CD4-positive, CD25-positive, alpha-beta regulatory T cell (primary cell): ENCODE measurements at places on chromosomes 11 and 22.

DNA sequence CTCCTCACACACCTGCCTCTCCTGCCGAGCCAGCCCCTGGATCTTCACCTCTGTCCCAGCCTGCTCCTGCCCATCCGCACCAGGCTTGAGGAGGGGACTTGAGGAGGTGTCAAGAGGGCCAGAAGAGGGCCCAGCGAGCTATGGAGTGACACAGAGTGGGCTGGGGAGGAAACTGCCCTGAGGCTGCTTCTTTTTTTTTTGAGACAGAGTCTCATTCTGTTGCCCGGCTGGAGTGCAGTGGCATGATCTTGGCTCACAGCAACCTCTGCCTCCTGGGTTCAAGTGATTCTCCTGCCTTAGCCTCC lies 21.9 kb upstream of the CDON start:
- DNase-seq = no peak

- DNase-seq = no peak
Measured at GRCh38 chr11:111833524-111833923, 37.9 kb downstream of the ALG9 start.

DNA sequence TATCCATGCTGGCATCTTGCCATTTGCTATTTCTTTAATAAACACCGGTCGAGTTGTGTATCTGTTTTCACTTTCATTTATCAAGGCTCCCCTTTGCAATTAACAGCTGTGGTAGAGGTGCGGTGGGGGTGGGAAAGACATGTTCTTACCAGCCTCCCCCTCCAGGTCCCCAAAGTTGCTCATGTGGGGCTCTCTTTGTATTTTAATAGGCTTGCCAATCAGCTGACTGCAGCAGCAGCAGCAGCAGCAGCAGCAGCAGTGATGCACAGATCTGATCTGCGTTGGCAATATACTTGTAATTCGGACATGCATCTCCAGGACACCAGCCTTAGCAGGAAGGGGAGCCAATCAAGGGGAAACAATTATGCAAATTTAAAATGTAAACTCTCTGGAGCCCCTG lies 40.3 kb upstream of the E2F8 start:
- DNase-seq = no peak

DNA sequence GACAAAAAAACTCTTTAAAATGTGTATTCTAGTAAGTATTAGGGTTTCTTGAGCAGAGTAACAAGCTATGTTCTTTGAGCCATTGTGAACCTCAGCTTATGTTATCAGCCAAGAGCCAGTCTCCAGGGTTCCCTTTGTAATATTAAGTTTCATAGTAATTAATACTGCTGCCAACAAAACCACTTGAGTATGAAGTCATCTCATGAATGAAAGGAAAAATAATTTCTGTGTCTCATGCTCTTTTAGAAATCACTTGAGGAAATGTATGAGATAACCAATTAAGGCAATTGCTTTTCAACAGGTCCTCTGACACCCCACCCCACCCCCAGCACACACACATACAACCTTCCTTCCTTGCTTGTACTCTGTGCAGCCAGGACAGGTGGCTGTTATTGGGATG lies 59.9 kb downstream of the BBOX1 start:
- no peak for DNase-seq

DNA sequence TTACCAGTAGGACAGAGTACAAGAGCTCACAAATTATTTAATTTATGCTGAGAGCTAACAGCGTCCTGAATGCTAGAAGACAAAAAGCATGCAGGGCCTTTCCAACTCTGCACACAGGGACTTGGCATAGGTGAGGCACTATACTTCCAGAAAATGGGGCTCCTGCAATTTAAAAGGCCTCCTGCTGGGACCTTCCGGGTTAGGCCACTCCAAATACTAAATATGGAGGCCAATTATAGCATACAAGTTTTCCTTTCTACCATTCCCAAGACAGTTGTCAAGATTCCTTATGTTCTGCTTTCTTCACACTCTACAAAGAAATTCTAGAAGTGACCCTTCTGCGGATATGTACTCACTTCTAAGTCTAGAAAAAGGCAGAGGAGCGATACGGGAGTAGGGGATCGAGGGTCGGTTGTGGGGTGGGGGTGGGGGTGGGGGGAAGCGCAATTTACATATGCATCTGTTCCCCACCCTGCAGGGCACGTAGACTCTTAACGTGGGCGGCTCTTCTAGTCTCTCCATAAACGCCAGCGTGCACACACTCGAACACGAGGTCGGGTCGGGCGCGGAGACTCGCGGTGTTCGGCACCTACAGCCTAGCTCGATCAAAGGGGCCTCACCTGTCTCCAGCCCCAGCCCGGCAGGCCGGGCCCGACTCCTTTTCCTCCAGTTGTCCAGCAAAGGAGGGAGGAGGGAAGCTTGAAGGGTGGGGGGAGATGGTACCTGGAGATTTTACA lies 728 bp downstream of the DCUN1D5 start:
- DNase-seq = no peak

DNA sequence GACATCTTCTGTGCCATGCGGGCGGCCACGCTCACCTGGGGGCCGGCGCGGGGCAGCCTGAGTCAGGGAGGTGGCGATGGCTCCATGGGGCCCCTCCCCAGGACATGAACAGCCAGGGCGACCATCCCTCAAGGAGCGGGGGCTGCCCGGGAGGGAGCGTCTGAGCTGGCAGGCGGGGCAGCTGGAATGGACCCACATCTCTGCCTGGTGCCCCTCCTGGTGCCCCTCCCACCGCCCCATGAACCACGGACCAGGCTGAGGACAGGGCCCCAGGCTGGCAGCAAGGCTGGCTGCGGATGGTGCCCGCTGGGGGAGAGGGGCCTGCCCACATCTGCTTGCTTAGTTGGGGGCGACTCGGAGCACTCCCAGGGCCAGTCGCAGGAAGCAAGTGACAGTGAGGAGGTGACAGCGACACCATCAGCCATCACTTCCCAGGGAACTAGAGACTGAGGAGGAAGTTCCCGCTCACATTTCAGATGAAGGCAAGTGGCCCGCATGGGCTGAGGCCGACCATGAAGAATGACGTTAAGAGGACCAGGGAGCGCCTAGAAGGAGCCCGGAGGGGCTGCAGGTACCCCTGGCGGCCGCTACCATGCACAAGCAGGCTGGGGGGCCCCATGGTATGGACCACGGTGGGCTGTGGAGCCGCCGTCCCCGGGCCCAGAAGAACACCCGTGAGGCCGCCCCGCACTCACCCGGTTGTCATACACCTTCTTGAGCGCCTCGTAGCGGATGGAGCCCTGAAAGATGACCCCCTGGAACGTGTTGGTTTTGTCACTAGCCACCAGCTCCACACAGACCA lies 37.3 kb downstream of the KIAA0930 start:
- no peak for DNase-seq

DNA sequence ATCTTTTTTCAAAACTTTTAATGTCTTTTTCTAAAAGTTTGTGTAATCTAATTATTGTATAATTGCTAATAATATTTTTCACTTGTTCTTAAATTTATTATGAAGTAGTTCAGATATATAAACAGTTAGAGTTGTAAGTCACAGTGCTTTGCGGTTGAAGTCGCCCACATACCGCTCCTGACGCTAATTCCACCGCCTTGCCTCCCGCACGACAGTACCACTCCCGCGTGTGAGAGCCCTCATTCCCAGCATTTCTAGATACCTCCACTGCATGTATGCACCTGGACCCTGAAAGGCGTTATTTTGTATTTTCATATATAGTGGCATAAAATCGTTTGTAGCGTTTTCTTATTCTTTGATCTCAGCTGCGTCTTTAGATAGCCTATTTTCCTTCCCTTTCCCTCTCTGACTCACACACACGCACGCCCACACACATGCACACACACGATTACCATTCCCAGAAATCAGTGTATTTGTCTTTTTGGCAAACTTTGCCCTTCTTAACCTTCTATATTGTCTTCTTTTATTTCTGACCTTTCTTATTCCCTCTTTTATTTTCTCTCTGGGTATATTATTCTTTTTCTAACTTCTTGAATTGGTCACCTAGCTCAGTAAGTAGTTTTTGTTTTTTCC lies 56.4 kb upstream of the PITPNB start:
- no peak for DNase-seq

GRCh38 chr11:133841279-133842043 lies 3.9 kb downstream of the SPATA19 start:
- DNase-seq = no peak

DNA sequence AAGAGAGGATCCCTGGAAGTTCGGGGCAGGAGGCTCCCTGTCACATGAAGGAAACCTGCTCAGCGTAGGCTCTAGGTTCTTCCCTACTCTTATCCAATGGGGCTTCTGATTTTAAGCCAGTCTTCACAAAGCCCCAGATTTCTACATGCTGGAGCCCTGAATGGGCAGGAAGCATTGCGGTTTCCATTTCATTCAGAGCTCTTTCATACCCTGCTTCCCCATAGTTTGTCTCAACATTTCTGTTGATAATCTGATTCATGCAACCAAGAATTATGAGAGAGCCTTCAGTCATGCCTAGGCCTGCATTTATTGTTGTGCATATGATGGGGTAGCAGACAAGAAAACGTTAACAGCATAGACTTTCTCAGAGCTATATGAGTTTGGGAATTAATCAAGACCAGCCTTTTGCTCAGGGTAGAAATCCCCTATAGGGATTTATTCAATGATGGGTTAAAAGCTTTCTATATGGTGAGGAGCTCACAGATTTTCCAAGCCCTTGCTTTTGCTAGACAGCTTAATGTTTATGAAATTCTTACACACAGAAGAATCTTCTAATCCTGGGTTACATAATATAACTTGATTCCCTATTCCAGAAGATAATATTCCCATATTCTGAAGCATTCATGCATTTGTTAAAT lies 15.9 kb downstream of the OR51B4 start:
- DNase-seq = no peak

DNA sequence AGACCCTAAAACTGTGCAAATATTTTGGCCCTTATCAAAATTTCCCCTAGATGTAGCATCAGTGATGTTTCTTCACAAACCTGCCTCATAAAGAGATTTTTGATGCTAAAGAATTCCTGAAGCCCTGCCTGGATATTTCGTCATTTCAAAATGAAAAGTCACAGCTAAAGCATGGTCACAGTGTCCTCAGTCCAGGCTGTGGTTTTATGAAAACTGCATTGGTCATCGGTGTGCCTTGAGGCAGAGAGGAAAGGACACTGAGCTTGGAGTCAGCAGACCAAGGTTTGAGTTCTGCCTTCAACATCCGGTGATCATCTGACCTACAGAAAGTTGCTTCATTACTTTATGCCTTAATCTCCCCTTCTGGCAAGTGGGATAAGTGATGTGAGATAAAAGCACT lies 34.8 kb upstream of the ALKBH3 start:
- DNase-seq = no peak

- no peak for DNase-seq
Measured at GRCh38 chr22:31260474-31260856, 31.8 kb downstream of the PIK3IP1 start.

DNA sequence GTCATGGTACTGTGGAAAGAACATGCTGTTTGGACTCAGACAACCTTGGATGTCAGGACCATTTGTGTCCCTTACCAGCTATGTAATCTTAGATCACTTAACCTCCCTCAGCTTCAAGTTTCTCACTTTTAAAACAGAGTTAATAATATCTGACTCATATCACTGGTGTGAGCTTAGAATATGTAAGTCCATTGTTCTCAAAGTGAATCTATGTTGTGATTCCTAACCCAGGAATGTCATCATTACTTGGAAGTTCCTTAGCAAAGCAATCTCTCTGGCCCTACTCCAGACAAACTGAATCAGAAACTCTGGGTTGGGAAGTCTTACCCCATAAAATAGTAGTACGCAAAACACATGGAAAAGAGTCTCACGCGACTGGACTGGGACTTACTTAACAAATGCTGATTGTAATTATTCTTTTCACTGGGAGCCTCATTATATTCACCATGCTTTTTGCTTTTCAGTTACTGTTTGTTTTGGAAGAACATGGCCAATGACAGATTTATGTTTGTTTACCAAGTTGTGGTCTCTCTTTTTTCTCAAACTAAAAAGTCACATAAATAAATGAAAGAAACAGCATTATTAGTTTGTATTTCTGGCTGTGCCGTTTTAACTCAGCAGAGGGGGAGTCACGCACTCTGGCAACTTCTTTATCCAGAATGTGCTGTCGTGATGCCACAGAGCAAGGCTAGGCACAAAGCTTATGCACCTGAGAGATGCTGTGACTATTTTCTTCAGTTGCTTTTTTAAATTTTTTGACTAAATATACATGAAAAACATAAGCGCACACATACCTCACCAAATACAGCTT lies 217.7 kb upstream of the CTSC start:
- no peak for DNase-seq

- DNase-seq = no peak
Measured at GRCh38 chr22:22103078-22103875, 120.7 kb upstream of the TOP3B start.

- no peak for DNase-seq
Measured at GRCh38 chr11:2383852-2384804, 7.0 kb downstream of the CD81 start.

GRCh38 chr11:34425867-34426266 lies 12.9 kb upstream of the CAT start:
- DNase-seq = no peak

DNA sequence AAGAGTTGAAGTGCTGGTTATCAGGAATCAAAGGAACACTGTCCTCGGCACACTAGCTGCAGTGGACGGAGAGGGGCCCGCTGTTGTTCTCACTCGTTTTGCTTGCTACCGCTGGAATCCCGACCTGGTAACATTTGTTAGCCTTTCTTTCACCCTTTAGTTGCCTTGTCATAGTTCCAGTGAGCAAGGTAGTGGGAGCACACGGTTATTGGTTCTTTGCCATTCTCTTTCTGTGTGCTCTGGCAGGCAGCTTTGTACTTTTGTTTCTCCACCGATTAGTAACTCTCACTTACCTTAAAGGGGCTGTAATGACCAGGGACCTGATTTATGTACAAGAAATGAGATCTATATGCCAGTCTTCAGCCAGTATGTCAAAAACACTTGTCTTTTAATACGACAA lies 1.8 kb downstream of the DEPDC7 start:
- DNase-seq = no peak

GRCh38 chr22:23098230-23098705 lies 27.9 kb downstream of the GNAZ start:
- DNase-seq = no peak
